ENCODE measurements at places on chromosomes 3 and 15. TPM values are rescaled to one million over a fixed set of nuclear protein-coding genes. Genes with fewer than 3 reads are reported as not detected.

DNA sequence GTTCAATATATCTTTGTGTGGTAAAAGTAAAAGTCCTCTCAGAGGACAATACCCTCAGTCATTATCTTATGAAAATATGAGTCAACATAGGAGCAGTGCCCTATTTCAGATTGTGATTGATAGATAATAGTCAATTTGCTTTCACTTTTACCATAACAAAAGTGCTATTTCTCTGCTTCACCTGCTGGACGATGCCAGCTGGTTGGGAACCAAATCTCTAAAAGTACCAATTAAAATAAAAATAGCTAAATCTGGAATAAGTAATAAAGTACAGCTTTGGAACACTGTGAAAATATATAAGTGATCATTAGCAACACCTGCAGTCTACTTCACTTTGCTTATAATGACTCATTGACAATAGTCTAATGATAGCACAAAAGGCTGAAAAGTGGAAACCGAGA, 390.3 kb upstream of the AGTR1 start:
- DNase-seq, result no peak

GRCh38 chr3:68274286-68274685, 619.9 kb upstream of the SUCLG2 start:
- no peak for DNase-seq

GRCh38 chr3:155112661-155113389, 32.7 kb downstream of the MME start:
- DNase-seq, result no peak

GRCh38 chr3:14283813-14284438, 105.3 kb downstream of the LSM3 start:
- DNase-seq, result no peak

RBP2 gene
- total RNA-seq, result not detected
